ENCODE measurements at places on chromosomes 1 and 21. TPM values are rescaled to one million over a fixed set of nuclear protein-coding genes. Genes with fewer than 3 reads are reported as not detected.

Gene OR2T2
- not detected for total RNA-seq

Gene CRB1
- total RNA-seq, result not detected

Gene CASQ2
- 6.6 TPM for total RNA-seq

Gene LIN28A
- not detected for total RNA-seq

Gene WNT9A
- 1.2 TPM for total RNA-seq

Gene IFI44
- 43.5 TPM for total RNA-seq

Gene S100A5
- total RNA-seq, result not detected

Gene GBP6
- total RNA-seq, result 0.27 TPM

Gene FCGR3A
- 41.2 TPM for total RNA-seq

Gene CCDC181
- total RNA-seq, result 0.54 TPM

Gene SHE
- total RNA-seq, result 6.1 TPM

Gene SPOCD1
- 10.6 TPM for total RNA-seq

Gene ASCL5
- total RNA-seq, result not detected

Gene SLC5A9
- total RNA-seq, result not detected

Gene ESRRG
- not detected for total RNA-seq

Gene GPR89A
- 13.8 TPM for total RNA-seq

Gene GUCA2A
- total RNA-seq, result not detected

Gene ETV3L
- total RNA-seq, result not detected

Gene NCAM2
- 0.99 TPM for total RNA-seq

Gene SPRR2E
- not detected for total RNA-seq

Gene CHIA
- total RNA-seq, result not detected

Gene C2CD4D
- total RNA-seq, result not detected

Gene RIT1
- 27.1 TPM for total RNA-seq

Gene CAPN8
- total RNA-seq, result 17.5 TPM

Gene LRRC3
- 8.3 TPM for total RNA-seq

Gene PLEKHG5
- total RNA-seq, result 23.4 TPM

Gene KCNAB2
- 36.1 TPM for total RNA-seq
